ENCODE measurements at places on chromosomes 13 and 19. TPM values are rescaled to one million over a fixed set of nuclear protein-coding genes. Genes with fewer than 3 reads are reported as not detected.
A peak's percentile ranks its signal among the peaks of the same experiment; 100 is the strongest.

Gene VSTM1
- 1.2 TPM for total RNA-seq

DNA sequence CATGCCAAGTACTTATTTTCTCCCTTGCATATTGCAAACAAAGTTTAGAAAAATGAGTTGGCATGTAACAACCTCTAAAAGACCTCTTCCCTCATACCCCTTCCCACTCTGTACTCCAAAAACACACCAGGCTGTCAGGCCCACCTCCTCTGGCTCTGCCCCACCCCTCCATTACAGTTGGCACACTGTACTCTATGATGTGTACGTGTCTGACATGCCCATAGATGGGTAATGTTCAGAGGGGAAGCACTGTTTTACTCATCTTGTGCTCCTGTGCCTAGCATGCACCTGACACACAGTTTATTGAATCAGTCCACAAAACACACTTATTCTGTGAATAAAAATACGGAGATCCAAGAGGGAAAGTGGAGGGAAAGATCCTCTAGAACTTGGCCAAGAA lies 45.6 kb downstream of the SERPINE3 start:
- DNase-seq: no peak

Gene KLF2
- 87.2 TPM for total RNA-seq

- no peak for DNase-seq
These were observed 41.1 kb downstream of the GPR12 start for GRCh38 chr13:26719356-26719945.

- DNase-seq: no peak
These were observed 19.7 kb downstream of the ATP4B start for GRCh38 chr13:113638173-113638746.

Gene CGB1
- not detected for total RNA-seq

DNA sequence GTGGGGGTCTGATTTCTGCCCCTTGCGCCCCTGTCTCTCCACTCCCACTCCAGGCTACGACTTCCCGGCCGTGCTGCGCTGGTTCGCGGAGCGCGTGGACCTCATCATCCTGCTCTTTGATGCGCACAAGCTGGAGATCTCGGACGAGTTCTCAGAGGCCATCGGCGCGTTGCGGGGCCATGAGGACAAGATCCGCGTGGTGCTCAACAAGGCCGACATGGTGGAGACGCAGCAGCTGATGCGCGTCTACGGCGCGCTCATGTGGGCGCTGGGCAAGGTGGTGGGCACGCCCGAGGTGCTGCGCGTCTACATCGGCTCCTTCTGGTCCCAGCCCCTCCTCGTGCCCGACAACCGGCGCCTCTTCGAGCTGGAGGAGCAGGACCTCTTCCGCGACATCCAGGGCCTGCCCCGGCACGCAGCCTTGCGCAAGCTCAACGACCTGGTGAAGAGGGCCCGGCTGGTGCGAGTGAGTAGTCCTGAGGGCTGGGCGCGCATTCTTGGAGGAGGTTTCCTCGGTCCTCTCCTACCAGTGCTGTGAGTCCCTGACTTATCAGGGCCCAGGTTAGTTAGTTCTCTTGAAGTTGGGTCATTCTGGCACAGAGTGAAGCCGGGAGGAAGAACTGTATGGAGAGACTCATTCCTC lies 12.7 kb downstream of the EHD2 start:
- peak; percentile 95 for DNase-seq

DNA sequence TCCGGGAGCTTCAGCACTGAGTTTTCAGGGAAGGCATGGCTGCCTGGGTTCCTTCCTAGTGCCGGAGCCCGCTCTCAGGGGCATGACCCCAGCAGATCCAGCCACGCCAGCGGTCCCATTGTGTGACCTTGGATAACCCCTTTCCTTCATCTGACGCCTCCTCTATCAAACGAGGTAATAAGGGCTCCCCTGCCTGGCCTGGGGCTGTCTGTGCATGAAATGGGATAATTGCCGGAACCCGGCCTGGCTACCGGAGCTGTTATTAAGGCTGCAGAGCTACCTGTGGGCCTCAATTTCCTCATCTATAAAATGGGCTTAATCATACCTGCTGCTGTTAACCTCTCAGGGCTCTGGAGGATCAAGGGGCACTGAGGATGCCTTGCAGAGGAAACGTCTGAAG lies 18.3 kb upstream of the NFIC start:
- DNase-seq: no peak

DNA sequence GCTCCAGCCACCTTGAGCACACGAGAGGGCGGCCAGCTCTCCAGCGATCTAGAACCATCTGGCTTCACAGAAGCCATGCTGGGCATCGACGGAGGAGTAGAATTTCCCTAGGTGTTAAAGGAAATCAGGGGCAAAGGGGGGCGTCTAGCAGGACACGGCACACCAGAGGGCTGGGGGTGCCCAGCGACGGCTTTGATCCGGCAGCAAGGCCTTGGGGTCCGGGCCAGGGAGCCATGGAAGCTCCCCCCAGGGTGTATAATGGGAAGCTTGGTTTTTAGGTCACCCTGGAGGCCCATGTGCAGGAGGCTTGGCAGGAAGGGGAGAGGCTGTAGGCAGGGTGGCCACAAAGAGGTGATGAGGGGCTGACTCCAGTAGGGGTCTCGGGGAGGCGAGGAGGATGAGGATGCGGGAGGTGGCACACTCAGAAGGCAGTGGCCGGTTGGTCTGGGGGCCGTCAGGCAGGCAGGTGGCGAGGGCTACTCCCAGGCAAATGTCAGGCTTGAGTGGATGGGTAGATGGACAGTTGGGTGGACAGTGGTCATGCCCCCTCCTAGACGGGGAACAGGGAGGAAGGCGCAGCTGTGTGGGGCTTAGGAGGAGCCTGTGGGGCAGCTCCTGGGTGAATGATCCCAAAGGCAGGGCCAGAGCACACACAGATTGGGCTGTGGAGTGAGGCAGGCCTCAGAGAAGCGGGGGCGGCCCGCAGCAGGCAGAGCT lies 5.6 kb downstream of the KMT5C start:
- DNase-seq: no peak

Gene RNF225
- total RNA-seq: not detected

Gene C19orf33
- total RNA-seq: 158 TPM

Gene CARM1
- total RNA-seq: 19.0 TPM

Gene POU4F1
- not detected for total RNA-seq

- no peak for DNase-seq
These were observed 409.0 kb downstream of the GPC6 start for GRCh38 chr13:93635616-93636032.

DNA sequence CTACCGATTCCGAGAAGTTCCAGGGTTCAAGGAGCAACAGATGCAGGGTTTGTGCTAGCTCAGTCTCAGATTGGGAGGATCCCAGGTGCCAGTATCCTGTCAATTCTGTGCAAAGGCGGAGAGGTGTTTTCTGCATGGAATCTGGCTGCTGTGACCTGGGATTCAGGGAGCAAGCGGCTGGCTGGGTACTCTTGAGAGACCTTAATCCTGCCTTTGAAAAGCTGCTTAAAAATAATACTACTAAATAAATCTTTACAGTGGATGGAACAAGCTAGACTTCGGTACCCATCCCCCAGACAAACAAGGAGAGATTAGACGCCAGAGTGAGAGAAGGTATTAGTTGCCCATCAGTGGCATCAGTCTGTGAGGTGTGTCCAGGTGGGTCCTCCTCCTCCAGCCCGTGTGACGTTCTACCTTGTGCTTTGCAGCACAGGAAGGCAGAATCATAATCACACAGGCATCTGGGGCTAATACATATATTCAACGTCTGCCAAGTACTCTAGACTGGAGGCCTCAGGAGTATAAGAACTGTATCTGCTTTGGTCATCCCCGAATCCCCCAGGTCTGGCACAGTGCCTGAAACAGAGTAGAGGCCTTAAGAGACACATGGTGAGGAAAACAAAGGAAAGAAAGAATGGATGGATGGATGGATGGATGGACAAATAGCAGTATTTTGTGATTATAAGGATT lies 230.6 kb downstream of the ZNF536 start:
- no peak for DNase-seq

GRCh38 chr19:4889034-4889815 lies 13.5 kb downstream of the ARRDC5 start:
- DNase-seq: no peak

Gene ZNF627
- total RNA-seq: 14.8 TPM

Data from upper lobe of left lung (tissue), 6 donors.